ENCODE measurements at places on chromosomes 2 and 18.

- no peak for DNase-seq
Measured at GRCh38 chr18:9403795-9404564, 69.4 kb downstream of the TWSG1 start.

DNA sequence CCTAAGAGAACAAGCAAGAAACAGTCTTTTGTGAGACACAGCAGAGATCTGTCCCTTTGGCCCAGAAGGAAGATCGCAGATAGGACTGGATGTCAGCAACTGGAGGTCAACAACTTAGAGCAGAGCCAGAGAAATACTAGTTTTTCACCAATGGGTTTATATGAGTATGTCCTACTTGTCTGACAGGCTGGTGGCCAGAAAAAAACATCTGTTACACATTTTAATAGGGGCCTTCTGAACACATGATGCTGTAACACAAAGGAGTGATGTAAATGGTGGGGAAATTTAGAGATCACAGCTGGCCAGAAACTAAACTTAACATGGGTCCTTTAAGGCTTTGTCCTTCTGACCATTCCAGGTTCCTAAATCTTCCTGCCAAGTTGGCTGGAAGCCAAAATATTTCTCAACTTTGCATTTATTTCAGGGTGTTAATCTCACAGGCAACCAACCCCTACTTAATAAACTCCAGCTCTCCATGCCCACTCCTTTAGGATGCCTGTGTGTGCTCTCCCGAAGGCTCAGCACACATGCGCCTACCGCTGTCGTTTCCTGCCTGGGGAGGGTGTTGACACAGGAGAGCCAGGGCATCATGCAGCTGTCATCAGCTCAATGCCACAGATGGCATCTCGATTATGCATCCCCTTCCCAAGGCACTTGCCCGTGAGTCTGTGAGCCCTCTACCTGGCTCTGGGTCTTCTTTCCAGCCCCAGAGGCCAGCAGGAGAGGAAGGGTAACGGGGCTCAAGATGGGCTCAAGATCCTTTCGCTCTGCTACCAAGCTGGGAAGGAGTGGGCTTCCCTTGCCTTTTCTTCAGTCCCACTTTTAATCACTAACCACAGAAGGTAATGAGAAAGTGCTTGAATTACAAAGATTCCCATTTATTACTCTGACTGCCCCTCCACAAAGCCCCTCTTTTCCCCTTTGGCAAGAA, 252.5 kb downstream of the ETAA1 start:
- no peak for DNase-seq

- DNase-seq, result no peak
Measured at GRCh38 chr2:46335391-46336282, 38.4 kb downstream of the EPAS1 start.

GRCh38 chr2:138501425-138502254, at the start of gene SPOPL:
Gene SPOPL, plus strand, starts transcription at chr2:138501770. Its CDS starts 48,447 bp downstream, at chr2:138550217.
- peak; percentile 72 for DNase-seq

- no peak for DNase-seq
Measured at GRCh38 chr2:189369566-189369965, 71.7 kb upstream of the WDR75 start.

- DNase-seq, result no peak
Measured at GRCh38 chr2:121014876-121015275, 270.1 kb downstream of the TFCP2L1 start.

GRCh38 chr2:101736861-101737291, 39.4 kb downstream of the MAP4K4 start:
- DNase-seq, result no peak

DNA sequence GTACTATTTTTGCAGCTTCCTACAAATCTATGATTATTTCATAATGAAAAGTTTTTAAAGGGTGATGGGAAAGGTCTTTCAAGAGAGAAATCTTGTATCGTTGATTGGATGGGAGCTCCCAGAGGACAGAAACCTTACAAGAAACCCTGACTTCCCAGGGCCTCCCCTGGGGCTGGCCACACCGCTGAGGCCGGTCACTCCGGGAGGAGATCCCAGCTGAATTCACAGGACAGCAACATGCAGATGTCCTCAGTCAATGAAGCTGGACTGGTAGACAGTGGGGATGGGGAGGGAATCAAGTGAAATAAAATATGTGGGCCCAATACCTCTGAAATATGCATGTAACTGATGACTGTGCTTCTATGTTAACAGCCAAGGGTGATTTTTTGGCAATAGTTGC, 135.6 kb downstream of the TFCP2L1 start:
- no peak for DNase-seq

GRCh38 chr2:66521291-66521922, 86.5 kb downstream of the MEIS1 start:
- DNase-seq, result no peak

DNA sequence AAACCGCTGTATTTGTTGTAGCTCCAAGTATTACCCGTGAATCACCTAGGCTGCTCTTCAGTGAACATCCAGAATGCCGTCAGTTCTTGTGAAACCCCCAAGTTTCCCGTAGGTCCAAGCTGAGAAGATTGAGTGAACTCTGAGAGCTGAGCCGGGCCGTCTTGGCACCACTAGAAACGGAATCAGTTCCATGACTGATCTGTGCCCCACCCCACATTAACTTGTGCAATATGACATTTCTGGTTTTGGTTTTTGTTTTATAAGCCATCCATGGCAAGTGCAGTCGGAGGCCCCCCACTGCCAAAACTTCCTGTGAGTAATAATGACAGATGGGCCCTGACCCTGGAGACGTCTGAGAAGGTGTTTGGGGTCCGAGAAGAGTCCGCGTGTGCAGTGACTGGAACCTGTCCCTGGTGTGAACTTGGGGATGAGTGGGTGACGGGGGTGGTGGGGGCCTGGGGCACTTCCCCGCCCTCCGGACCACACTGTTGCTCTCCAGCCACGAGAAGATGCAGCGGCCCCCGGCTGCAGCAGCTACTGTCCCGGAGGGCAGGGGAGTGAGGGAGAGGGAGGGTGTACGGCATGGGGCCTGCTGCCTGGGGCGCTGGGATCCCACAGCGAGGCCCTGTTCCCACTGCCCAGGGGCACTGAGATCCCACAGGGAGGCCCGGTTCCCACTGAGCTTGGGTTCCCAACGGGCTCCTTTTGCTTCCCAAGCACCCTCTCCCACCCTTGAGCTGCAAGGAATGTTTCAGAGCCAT, 26.5 kb downstream of the NFATC1 start:
- no peak for DNase-seq

GRCh38 chr2:239883326-239884050, 141.7 kb downstream of the NDUFA10 start:
- no peak for DNase-seq
